Glutamatergic neuron (in vitro differentiated cells): ENCODE measurements at places on chromosomes 16 and 17. TPM values are rescaled to one million over a fixed set of nuclear protein-coding genes. Genes with fewer than 3 reads are reported as not detected.

- peaks cover 3% of the 10 kb centered on the region for H3K27me3 ChIP-seq
- DNase-seq = no peak
- H3K4me1 ChIP-seq = no peaks in the 10 kb centered on the region
- no peak overlapping the region for H3K4me3 ChIP-seq
These were observed 16.6 kb upstream of the NOS2 start for GRCh38 chr17:27816946-27817345.

GRCh38 chr17:81159611-81160265 is 5.6 kb upstream of the PVALEF start:
- no peak overlapping the region for H3K4me3 ChIP-seq
- no peaks in the 10 kb centered on the region for H3K36me3 ChIP-seq
- peaks cover 6% of the 10 kb centered on the region for H3K4me1 ChIP-seq
- peak; percentile 10 for DNase-seq

GRCh38 chr16:50509521-50510341 is 38.5 kb upstream of the NKD1 start:
- peaks cover 9% of the 10 kb centered on the region for H3K27me3 ChIP-seq
- no peak for DNase-seq
- H3K4me3 ChIP-seq = no peak overlapping the region
- H3K36me3 ChIP-seq = peaks cover 32% of the 10 kb centered on the region

GRCh38 chr17:1710807-1711553 is 803 bp upstream of the TLCD2 start:
- H3K36me3 ChIP-seq = no peaks in the 10 kb centered on the region
- H3K4me3 ChIP-seq = peak overlapping the region; percentile 74
- H3K4me1 ChIP-seq = peaks cover 7% of the 10 kb centered on the region
- H3K27ac ChIP-seq = peak overlapping the region; percentile 62
- DNase-seq = no peak

DNA sequence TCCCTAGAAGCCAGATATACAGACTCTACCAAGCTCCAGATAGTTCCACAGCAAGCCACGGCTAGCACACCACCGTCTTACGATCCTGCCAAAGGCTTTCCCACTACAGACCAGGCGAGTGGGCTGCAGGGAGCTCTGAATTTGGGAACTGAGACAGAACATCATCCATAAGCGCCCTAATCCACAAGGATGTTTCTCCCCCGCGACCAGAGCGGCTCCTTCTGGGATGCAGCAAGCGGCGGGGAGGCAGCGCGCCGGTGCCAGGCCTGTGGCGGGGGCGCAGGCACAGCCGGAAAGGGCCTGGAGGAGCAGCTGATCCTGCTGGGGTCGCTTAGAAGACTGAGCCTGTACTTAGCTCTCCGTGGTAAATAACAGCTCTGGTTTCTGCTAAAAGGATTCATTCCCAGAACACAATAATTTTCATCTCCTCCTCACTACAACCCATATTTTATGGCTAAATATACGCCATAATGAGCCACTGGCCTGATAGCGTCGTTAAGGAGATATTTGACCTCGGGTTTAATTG is 16.2 kb upstream of the FOXF1 start:
- H3K36me3 ChIP-seq = peaks cover 8% of the 10 kb centered on the region
- H3K27me3 ChIP-seq = peaks cover 35% of the 10 kb centered on the region
- H3K4me3 ChIP-seq = peak overlapping the region; percentile 50
- peaks cover 2% of the 10 kb centered on the region for H3K4me1 ChIP-seq
- H3K27ac ChIP-seq = no peak overlapping the region

GRCh38 chr16:84460406-84461028 is 43.9 kb downstream of the MEAK7 start:
- peak overlapping the region; percentile 52 for H3K27ac ChIP-seq
- no peak overlapping the region for H3K4me3 ChIP-seq
- peaks cover 16% of the 10 kb centered on the region for H3K4me1 ChIP-seq
- H3K36me3 ChIP-seq = peaks cover 19% of the 10 kb centered on the region
- no peak for DNase-seq

DNA sequence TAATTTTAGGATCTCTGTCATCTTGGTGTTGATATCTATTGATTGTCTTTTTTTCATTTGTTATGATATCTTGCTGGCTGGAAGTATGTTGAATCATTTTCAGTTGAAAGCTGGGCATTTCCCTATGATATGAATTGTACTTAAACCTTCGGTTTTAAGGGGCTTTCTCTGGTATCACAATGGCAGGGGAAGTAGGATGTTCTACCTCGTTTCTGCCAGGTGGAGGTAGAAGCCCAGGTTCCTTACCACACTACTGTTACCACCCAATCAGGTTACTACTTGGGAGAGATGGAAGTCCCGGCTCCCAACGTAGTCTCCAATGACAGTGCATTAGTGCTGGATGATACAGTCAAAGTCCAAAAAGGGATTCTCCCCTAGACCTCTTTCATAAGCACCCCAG is 281.7 kb upstream of the TBX2 start:
- peaks cover 8% of the 10 kb centered on the region for H3K4me1 ChIP-seq
- no peak overlapping the region for H3K27ac ChIP-seq
- H3K4me3 ChIP-seq = no peak overlapping the region
- no peak for DNase-seq
- peaks cover 11% of the 10 kb centered on the region for H3K36me3 ChIP-seq

DNA sequence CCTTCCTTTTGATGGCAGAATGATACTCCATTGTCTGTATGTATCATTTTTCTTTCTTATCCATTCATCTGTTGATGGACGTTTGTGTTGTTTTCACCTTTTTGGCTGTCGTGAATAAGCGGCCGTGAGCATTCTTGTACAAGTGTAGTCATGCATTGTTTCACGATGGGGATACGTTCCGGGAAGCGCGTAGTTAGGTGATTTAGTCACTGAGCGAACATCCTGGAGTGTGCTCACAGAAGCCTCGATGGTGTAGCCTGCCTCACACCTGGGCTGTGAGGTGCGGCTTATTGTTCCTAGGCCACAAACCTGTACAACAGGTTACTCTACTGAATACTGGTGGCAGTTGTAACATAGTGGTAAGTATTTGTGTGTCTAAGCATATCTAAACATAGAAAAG is 136.5 kb downstream of the CMIP start:
- peak overlapping the region; percentile 60 for H3K27ac ChIP-seq
- H3K4me1 ChIP-seq = peaks cover 27% of the 10 kb centered on the region
- H3K36me3 ChIP-seq = no peaks in the 10 kb centered on the region
- no peak for DNase-seq

DNA sequence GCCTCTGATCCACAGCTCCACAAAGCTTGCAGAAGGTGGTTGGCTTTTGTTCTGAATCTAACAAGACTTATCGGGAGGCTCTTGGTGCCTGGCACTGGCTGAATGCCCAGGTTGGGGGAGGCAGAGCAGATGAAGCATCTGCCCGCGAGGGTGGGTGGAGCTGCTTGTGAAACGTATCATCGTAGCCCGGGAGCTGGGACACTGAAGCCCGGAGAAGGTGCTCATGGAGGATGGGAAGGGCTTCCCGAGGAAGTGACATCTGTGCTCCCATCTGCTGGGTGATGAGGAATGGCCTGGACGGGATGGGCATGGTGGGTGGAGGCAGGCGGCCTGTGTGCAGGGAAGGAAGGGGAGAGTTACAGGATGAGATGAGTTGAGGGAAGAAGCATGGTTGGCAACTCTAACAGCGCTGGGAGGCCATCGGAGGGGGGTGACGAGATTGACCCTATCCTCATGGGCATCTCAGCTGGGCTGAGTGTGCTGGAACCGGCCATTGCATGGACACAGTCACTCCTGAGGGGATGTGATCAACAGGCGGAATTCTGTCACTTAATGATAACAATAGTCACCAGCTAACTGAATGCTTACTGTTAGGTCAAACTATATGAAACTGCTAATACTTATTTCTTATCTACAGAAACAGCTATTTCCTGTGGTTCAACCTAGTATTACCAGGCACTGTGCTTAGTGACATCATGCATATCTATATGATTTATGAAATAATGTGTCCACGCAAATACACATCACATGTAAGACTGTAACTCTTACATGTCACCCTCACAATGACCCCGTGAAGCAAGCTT is 102.7 kb downstream of the ABCC6 start:
- H3K4me1 ChIP-seq = no peaks in the 10 kb centered on the region
- H3K27me3 ChIP-seq = peaks cover 2% of the 10 kb centered on the region
- no peak for DNase-seq
- H3K4me3 ChIP-seq = no peak overlapping the region
- peaks cover 42% of the 10 kb centered on the region for H3K36me3 ChIP-seq

- peaks cover 12% of the 10 kb centered on the region for H3K27me3 ChIP-seq
- H3K27ac ChIP-seq = no peak overlapping the region
- peaks cover 7% of the 10 kb centered on the region for H3K4me1 ChIP-seq
- no peak overlapping the region for H3K4me3 ChIP-seq
- peak; percentile 13 for DNase-seq
- no peaks in the 10 kb centered on the region for H3K36me3 ChIP-seq
These were observed 3.4 kb downstream of the ZNF469 start for GRCh38 chr16:88385831-88386815.

Gene KIF19
- total RNA-seq = 80.8 TPM

Gene SLC16A11
- total RNA-seq = 0.54 TPM

Gene LRRC36
- total RNA-seq = not detected

Gene SMIM36
- not detected for total RNA-seq

Gene SERPINF2
- total RNA-seq = 0.37 TPM

Gene KLHL10
- total RNA-seq = not detected

Gene C17orf113
- total RNA-seq = 2.4 TPM

Gene NOG
- total RNA-seq = not detected

Gene MYH1
- total RNA-seq = not detected

Gene TOP2A
- total RNA-seq = 32.4 TPM

Gene SEPTIN12
- total RNA-seq = 0.96 TPM

Gene TCAP
- 2.3 TPM for total RNA-seq

Gene HAS3
- total RNA-seq = 0.42 TPM
